AG09309 (cell line): ENCODE measurements at places on chromosomes 6 and 20.

DNA sequence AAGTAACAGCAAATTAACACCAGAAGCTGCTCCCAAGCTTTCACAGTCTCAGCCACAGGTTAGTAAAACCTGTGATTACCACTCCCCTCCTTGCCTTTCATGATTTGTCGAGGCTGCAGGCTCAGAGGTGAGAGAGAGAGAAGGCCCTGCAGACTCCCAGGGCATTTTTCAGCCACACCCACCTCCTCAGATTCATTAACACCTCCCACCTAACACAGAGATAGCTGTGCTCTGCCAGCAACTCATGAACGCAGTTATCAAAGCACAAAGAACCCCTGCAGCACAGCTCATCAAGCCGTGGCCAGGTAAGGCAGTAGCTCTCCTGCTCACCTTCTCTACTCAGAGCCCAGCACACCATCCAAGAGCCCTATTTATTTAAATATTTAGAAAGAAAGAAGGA is 27.1 kb downstream of the F13A1 start:
- DNase-seq, result no peak

- no peak for DNase-seq
These were observed 263.0 kb upstream of the JAG1 start for GRCh38 chr20:10936786-10937185.

- DNase-seq, result no peak
These were observed 55.5 kb downstream of the B3GAT2 start for GRCh38 chr6:70901324-70901723.

DNA sequence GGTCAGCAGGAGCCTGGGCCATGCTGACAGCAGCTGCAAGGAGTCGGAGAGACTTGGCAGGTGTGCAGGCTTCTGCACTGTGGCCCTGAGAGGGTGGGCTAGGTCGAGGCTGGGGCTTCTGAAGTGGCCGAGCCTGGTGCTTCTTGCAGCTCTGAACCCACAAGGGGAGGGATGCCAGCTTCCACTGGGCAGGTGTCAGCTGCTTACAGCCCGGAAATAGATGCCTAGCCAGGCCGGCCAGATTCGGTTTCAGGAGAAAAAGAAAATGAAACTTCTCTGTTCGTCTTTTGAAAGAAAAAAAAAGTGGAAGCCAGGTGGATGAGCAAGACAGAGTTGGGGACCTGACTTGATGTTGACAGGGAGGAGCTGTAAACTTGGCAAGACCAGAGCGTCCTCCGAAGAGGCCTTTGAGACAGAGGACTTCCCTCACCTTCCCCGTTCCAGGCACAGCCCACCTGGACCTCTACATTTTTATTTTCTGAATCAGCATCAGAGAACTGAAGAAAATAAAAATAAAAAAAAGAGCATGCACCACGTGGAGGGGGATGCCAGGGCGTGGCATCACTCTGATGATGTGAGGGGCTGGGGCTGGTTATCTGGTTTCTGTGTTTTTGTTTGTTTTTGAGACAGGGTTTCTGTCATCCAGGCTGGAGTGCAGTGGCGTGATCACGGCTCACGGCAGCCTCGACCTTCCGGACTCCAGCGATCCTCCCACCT is at the start of gene ZBP1:
TSS of gene ZBP1 (minus strand) at position 153 of the 717 bp plus-strand sequence. CDS start at position 22, 131 bp downstream.
- no peak for DNase-seq

DNA sequence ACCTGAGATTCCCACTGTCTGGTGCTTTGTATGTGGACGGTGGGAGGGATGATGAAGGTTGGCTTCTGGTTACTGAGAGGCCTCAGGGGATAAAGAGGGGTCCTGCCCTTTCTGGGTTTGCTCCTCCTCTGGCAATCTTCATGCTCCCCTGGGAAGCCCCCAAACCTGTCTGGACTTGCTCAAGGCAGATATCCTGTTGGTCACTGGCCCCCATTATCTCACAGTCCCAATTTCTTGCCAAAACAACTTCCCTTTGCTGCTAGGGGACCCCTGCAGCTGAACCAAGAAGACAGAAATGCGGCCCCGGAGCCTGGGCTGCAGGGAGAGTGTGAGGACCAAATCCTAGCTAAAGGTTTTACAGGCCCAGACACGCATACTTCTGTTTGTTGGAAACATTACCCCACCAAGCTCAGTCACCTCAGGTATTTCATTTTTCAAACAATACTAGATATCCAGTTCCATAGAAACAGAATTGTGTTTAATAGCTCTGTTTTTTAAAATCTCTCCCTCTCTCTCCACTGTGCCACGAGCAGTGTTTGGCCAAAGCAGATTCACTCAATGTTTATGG is 63.4 kb upstream of the MRPS10 start:
- DNase-seq, result no peak

DNA sequence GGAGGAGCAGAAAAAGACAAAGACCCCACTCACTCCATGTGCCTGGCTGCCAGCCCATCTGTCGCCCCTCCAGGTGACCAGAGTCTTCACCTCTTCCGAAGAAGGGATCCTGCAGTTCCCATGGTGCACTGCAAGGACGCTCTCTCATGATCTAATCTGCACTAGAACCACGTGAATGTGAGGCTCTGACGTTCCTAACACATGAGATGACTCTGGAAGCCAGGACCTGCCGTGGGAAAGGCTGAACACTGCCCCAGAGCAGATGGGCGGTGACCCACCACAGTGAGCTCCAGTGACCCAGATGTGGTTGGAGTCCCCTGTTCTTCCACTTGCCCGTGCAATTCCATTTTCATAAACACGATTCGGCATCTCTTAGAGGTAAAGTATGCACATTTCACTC is 39.6 kb upstream of the PDE10A start:
- no peak for DNase-seq

DNA sequence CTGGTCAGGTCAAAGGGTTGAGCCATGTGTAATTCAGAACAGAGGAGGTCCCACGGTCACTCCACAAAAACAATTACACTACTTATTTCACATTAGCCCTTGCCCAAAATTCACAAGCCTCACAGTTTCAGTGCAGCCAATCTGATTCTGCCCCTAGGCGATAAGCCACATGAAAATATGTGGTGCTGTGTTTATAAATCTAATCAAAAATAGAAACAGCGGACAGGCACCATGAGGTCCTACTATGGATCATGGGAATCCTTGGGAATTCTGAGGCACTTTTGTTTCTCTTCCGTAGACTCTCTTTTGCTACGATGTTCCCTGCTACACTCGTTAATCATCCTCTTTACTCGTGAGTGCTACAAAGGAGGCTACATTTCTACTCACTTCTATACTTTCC is 476.1 kb downstream of the TFAP2A start:
- no peak for DNase-seq

DNA sequence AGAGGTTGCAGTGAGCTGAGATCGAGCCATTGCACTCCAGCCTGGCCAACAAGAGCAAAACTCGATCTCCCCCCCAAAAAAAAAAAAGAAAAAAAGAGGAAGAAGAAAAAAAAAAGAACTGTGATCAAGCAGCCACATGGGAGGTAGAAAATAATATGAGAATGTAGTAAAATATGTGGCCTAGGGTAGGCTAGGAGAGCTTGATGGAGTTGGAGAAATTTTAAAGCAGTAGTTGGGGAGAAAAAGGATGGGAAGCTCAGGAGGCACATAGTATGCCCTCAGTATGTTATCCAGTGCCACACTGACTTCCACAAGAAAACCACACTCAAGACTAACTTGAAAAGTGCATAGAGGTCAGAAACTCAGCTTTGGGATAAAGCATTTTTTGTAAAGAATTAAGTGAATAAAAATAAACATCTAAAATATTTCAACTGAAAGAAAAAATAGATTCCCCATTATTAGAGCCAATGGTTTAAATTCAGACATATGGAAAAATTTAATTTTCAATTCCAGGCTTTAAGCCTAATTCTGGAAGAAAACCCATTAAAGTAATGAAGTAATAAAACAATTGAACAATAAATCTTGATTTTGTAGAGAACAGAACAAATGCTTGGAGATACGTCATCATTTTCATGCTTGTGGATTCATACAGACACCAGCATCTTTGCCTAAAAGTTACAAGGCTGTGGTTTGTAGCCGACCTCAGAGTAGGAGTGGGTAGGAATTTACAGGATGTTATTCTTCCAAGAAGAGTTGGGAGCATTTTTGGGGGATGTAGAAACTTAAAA is 34.7 kb downstream of the PLEKHG1 start:
- DNase-seq, result peak; percentile 25

- DNase-seq, result peak; percentile 21
These were observed 542.3 kb downstream of the QKI start for GRCh38 chr6:163956571-163957407.

GRCh38 chr6:1952740-1953360 is 292.6 kb downstream of the GMDS start:
- peak; percentile 81 for DNase-seq

- DNase-seq, result no peak
These were observed 361.4 kb upstream of the KCNQ5 start for GRCh38 chr6:72260489-72260888.

- DNase-seq, result no peak
These were observed 32.7 kb downstream of the LYRM2 start for GRCh38 chr6:89605861-89606260.

GRCh38 chr6:44925100-44925739 is 402.9 kb upstream of the RUNX2 start:
- DNase-seq, result no peak

- no peak for DNase-seq
These were observed 369.3 kb downstream of the ZFAND3 start for GRCh38 chr6:38188677-38189335.

DNA sequence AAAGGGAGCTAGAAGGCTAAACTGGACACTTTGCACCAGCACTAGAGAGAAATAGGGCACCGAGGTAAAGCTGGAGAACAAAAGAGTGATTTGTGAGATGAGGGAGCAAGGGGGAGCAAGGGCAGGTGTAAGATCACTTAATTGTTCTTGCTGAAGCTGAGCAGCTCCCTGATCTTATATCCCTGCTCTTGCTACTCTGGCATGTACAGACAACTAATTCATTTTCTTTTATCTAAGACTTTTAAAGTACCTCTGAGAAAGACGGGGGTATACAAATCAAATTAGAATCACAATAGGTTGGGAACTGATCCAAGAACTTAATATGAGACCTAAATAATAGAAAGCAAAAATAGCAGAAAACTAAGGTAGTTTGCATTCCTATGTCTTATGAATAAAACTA is 381.7 kb upstream of the POU3F2 start:
- DNase-seq, result no peak
